ENCODE measurements at places on chromosomes 3 and 15.

DNA sequence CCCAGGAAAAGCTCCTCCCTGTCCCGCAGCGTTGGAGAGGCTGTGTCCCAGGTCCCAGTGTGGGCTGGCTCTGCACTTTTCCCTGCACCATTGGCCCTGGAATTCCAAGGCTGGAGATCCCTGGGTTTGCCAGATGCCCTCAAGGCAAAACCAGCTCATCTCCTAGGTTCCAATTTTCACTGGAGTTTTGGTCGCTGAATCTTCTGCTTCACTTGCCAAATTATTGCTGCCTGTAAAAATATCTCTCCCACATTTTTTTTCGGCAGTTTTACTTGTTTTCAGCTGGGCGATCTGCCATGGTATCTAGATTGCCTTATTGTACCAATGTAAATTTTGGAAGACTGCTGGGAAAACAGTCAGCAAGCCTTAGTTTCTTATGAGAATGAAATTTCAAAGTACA is 150.9 kb upstream of the ATP10A start:
- DNase-seq, result peak; percentile 70

GRCh38 chr3:45646051-45646585 is 43.1 kb upstream of the SACM1L start:
- DNase-seq, result no peak

GRCh38 chr15:89566181-89566580 is 9.1 kb upstream of the TICRR start:
- DNase-seq, result peak; percentile 47

- DNase-seq, result no peak
Measured at GRCh38 chr3:126866175-126866759, 116.6 kb upstream of the PLXNA1 start.

- no peak for DNase-seq
Measured at GRCh38 chr3:15982667-15983196, 185.0 kb upstream of the ANKRD28 start.

Measured in ELF-1 (cell line).